ENCODE measurements at places on chromosomes 12 and 14. TPM values are rescaled to one million over a fixed set of nuclear protein-coding genes. Genes with fewer than 3 reads are reported as not detected.

The MAX gene
- total RNA-seq = 38.0 TPM

The PSMB11 gene
- total RNA-seq = not detected

The KIAA0586 gene
- 9.4 TPM for total RNA-seq

The LIN7A gene
- total RNA-seq = 19.7 TPM

The IAPP gene
- 0.22 TPM for total RNA-seq

The GPR162 gene
- total RNA-seq = 2.8 TPM

The FGF6 gene
- not detected for total RNA-seq

The GRIP1 gene
- total RNA-seq = 0.78 TPM

The MYO1A gene
- total RNA-seq = 0.68 TPM

GRCh38 chr12:52839436-52840105 is 5.5 kb upstream of the KRT79 start:
- H3K4me1 ChIP-seq = no peaks in the 10 kb centered on the region
- no peaks in the 10 kb centered on the region for H3K36me3 ChIP-seq

- no peaks in the 10 kb centered on the region for H3K27me3 ChIP-seq
- DNase-seq = no peak
- no peak overlapping the region for H3K27ac ChIP-seq
- H3K4me1 ChIP-seq = no peaks in the 10 kb centered on the region
- H3K4me3 ChIP-seq = no peak overlapping the region
- no peaks in the 10 kb centered on the region for H3K36me3 ChIP-seq
Observed at GRCh38 chr12:89695830-89696229, 12.8 kb downstream of the ATP2B1 start.

GRCh38 chr12:55933799-55934742 is 3.1 kb downstream of the DGKA start:
- no peaks in the 10 kb centered on the region for H3K36me3 ChIP-seq
- DNase-seq = no peak
- H3K27ac ChIP-seq = no peak overlapping the region
- H3K27me3 ChIP-seq = no peaks in the 10 kb centered on the region

- no peaks in the 10 kb centered on the region for H3K4me1 ChIP-seq
- H3K27ac ChIP-seq = no peak overlapping the region
- peak; percentile 68 for DNase-seq
- no peaks in the 10 kb centered on the region for H3K27me3 ChIP-seq
- H3K36me3 ChIP-seq = no peaks in the 10 kb centered on the region
- H3K4me3 ChIP-seq = no peak overlapping the region
Observed at GRCh38 chr14:59028476-59029202, 159.8 kb upstream of the DAAM1 start.

GRCh38 chr12:15721316-15722115 is 67.7 kb downstream of the EPS8 start:
- H3K4me3 ChIP-seq = no peak overlapping the region
- no peak overlapping the region for H3K27ac ChIP-seq
- H3K27me3 ChIP-seq = no peaks in the 10 kb centered on the region
- H3K4me1 ChIP-seq = peaks cover 9% of the 10 kb centered on the region
- no peak for DNase-seq

- no peaks in the 10 kb centered on the region for H3K27me3 ChIP-seq
- no peak for DNase-seq
- H3K4me3 ChIP-seq = no peak overlapping the region
- no peak overlapping the region for H3K27ac ChIP-seq
- no peaks in the 10 kb centered on the region for H3K36me3 ChIP-seq
Observed at GRCh38 chr14:95440951-95441350, 75.5 kb downstream of the SYNE3 start.

GRCh38 chr14:73712540-73713180 is 1.5 kb downstream of the PNMA1 start:
- H3K36me3 ChIP-seq = no peaks in the 10 kb centered on the region
- H3K27ac ChIP-seq = no peak overlapping the region

DNA sequence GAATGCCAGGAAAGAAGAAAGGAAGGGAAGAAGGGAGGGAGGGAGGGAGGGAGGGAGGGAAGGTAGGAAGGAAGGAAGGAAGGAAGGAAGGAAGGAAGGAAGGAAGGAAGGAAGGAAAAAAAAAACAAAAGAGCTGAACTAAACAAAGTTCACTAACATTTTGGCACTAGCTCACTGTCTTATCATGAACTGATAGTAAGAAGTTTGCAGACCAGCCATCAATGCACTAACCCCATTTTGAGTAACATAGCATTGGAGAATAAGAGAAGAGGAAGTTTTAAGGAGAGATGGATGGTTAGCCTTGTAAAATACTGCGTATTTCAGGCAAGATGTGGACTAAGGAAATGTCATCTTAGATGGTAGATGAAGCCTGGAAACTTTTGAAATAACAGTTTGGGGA is 1136.0 kb downstream of the FLRT2 start:
- H3K36me3 ChIP-seq = no peaks in the 10 kb centered on the region
- no peak overlapping the region for H3K4me3 ChIP-seq
- H3K27me3 ChIP-seq = no peaks in the 10 kb centered on the region
- no peaks in the 10 kb centered on the region for H3K4me1 ChIP-seq
- DNase-seq = no peak
- H3K27ac ChIP-seq = no peak overlapping the region

GRCh38 chr12:116213885-116214527 is 63.5 kb downstream of the MED13L start:
- H3K27me3 ChIP-seq = no peaks in the 10 kb centered on the region
- no peaks in the 10 kb centered on the region for H3K4me1 ChIP-seq
- no peak for DNase-seq
- H3K4me3 ChIP-seq = no peak overlapping the region

GRCh38 chr12:55757701-55758100 is 14.8 kb downstream of the GDF11 start:
- H3K36me3 ChIP-seq = peaks cover 48% of the 10 kb centered on the region
- H3K4me1 ChIP-seq = no peaks in the 10 kb centered on the region
- no peaks in the 10 kb centered on the region for H3K27me3 ChIP-seq
- H3K4me3 ChIP-seq = no peak overlapping the region
- H3K27ac ChIP-seq = no peak overlapping the region
- DNase-seq = no peak

- no peaks in the 10 kb centered on the region for H3K4me1 ChIP-seq
- no peak overlapping the region for H3K27ac ChIP-seq
- no peak overlapping the region for H3K4me3 ChIP-seq
Observed at GRCh38 chr14:22105006-22105623, 431.5 kb upstream of the OR4E1 start.

DNA sequence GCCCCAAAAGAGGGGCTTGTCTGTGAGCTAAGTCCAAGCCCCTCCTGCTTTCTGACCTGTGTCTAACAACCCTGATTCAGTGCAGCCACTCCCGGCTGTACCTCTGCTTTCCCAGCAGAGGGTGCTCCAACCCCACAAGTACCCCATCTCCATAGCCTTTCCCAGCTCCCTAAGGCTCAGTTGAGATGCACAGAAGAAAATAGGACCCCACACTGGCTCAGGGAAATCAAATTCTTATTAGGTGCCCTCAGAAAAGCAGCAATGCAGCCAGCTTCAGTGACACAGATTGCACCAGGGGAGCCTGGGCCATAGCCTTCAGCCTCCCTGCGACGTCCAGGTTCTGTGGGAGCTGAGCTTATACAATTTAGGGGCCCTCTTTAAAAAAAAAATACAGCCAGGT is 49.9 kb downstream of the LRRC74A start:
- H3K4me1 ChIP-seq = no peaks in the 10 kb centered on the region
- no peak overlapping the region for H3K4me3 ChIP-seq
- H3K27ac ChIP-seq = no peak overlapping the region
- H3K27me3 ChIP-seq = no peaks in the 10 kb centered on the region
- H3K36me3 ChIP-seq = no peaks in the 10 kb centered on the region

DNA sequence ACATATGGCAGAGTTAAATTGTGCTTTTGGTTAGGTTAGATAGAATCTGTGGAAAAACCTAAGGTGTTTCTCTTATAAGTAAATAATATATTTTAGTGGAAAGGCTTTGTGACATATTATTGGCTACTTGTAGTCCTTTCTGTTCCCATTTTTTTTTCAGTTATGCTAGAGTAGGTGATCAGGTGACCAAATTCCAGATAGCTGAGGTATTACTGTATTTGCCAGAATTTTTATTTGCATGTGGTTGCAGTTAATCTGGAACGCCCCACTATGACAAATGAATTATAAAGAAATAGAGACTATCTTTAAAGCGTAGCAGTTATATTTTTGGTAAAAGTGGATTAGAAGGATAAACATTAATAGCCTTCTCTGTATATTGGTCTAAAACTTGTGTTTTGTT is 52.0 kb downstream of the ARHGAP5 start:
- H3K27me3 ChIP-seq = no peaks in the 10 kb centered on the region
- no peaks in the 10 kb centered on the region for H3K4me1 ChIP-seq
- H3K4me3 ChIP-seq = no peak overlapping the region
- H3K36me3 ChIP-seq = no peaks in the 10 kb centered on the region
- H3K27ac ChIP-seq = no peak overlapping the region
- no peak for DNase-seq

- H3K36me3 ChIP-seq = no peaks in the 10 kb centered on the region
- peaks cover 1% of the 10 kb centered on the region for H3K4me1 ChIP-seq
- H3K4me3 ChIP-seq = peak overlapping the region; percentile 97
- DNase-seq = peak; percentile 66
- peak overlapping the region; percentile 94 for H3K27ac ChIP-seq
Observed at GRCh38 chr14:96363751-96364336, 518 bp downstream of the GSKIP start.

DNA sequence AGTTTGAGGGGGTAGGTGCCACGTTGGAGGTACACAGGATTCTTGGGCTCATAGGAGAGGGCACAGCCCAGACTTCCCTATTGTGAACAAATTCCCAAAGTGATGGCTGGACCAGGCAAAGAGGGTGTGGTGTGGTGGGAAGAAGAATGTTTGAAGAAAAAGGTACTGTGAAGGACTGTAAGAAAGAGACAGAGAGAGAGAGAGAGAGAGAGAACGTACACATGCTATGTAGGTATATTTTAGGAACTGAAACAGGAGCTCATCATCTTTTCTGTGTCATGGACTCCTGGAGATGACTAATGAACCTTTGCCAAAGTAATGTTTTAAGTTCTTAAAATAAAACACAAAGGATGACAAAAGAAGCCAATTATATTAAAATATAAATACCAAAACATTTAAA is 24.5 kb downstream of the SLC17A8 start:
- no peaks in the 10 kb centered on the region for H3K36me3 ChIP-seq
- no peak overlapping the region for H3K4me3 ChIP-seq
- DNase-seq = no peak
- no peak overlapping the region for H3K27ac ChIP-seq

GRCh38 chr14:34501004-34501580 is 38.4 kb downstream of the EAPP start:
- H3K27ac ChIP-seq = no peak overlapping the region
- H3K36me3 ChIP-seq = no peaks in the 10 kb centered on the region
- no peak overlapping the region for H3K4me3 ChIP-seq
- no peaks in the 10 kb centered on the region for H3K4me1 ChIP-seq
- no peaks in the 10 kb centered on the region for H3K27me3 ChIP-seq

GRCh38 chr14:50060871-50061663 is 55.3 kb downstream of the VCPKMT start:
- H3K27ac ChIP-seq = peak overlapping the region; percentile 80
- H3K36me3 ChIP-seq = no peaks in the 10 kb centered on the region
- H3K27me3 ChIP-seq = no peaks in the 10 kb centered on the region
- H3K4me1 ChIP-seq = no peaks in the 10 kb centered on the region
- no peak overlapping the region for H3K4me3 ChIP-seq

- no peak for DNase-seq
- no peaks in the 10 kb centered on the region for H3K36me3 ChIP-seq
- H3K27ac ChIP-seq = no peak overlapping the region
- no peaks in the 10 kb centered on the region for H3K27me3 ChIP-seq
Observed at GRCh38 chr14:31927348-31927832, 149.7 kb upstream of the ARHGAP5 start.

- no peaks in the 10 kb centered on the region for H3K27me3 ChIP-seq
- no peaks in the 10 kb centered on the region for H3K4me1 ChIP-seq
- peak; percentile 49 for DNase-seq
Observed at GRCh38 chr12:132207083-132207775, 63.0 kb downstream of the NOC4L start.

GRCh38 chr14:51539571-51540037 is 112.1 kb upstream of the FRMD6 start:
- no peak for DNase-seq
- H3K4me1 ChIP-seq = no peaks in the 10 kb centered on the region
- H3K36me3 ChIP-seq = no peaks in the 10 kb centered on the region
- H3K4me3 ChIP-seq = no peak overlapping the region
- no peak overlapping the region for H3K27ac ChIP-seq

GRCh38 chr12:129854591-129854990 is 49.2 kb downstream of the TMEM132D start:
- no peaks in the 10 kb centered on the region for H3K36me3 ChIP-seq
- H3K4me3 ChIP-seq = no peak overlapping the region
- no peaks in the 10 kb centered on the region for H3K4me1 ChIP-seq
- peaks cover 4% of the 10 kb centered on the region for H3K27me3 ChIP-seq
- no peak overlapping the region for H3K27ac ChIP-seq

DNA sequence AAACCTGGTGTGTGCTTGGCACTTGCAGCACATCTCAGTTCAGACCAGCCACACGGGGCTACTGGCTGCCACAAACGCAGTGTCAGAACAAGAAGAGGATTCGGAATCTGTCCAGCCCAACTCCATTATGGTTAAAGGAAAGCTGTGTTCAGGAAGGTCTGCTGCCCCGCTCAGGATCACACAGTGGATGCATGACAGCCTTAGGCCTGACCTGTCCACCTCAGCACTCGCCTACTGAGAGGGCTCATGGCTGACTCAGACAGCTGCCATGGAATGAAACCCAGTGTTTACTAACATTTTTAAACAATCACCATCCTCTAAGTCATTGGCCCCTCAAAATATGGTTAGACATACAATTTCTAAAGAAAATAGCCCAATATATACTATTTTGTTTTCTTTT is 5.6 kb upstream of the NIN start:
- H3K4me1 ChIP-seq = peaks cover 26% of the 10 kb centered on the region
- no peak overlapping the region for H3K4me3 ChIP-seq
- DNase-seq = no peak
- H3K36me3 ChIP-seq = no peaks in the 10 kb centered on the region

- no peak for DNase-seq
- H3K36me3 ChIP-seq = no peaks in the 10 kb centered on the region
- no peak overlapping the region for H3K27ac ChIP-seq
- peaks cover 7% of the 10 kb centered on the region for H3K4me1 ChIP-seq
- no peak overlapping the region for H3K4me3 ChIP-seq
- no peaks in the 10 kb centered on the region for H3K27me3 ChIP-seq
Observed at GRCh38 chr12:45566257-45566656, 163.2 kb upstream of the ARID2 start.

All from right lobe of liver (tissue), 6 donors.